ENCODE measurements at places on chromosomes 13 and 19.

DNA sequence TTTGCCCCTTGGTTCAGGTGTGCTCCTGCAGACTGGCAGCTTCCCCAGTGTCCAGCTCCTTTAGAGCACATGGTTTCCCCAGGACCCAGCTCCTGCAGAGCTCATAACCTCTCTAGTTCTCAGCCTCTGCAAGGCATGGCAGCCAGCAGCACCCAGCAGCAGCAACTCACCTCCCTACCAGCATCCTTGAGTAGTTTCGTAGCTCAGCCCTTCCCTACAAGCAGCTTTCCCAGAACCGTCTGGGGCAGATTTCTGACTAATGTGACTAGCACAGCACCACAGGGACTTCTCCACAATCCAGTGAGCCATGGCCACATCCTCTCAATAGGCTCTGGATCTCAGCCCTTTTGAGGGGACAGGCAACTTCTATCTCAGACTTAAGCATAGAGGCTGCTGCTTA lies 14.1 kb upstream of the METTL21C start:
- no peak overlapping the region for H3K4me3 ChIP-seq
- DNase-seq, result no peak
- no peaks in the 10 kb centered on the region for H3K27me3 ChIP-seq
- no peaks in the 10 kb centered on the region for H3K4me1 ChIP-seq
- no peaks in the 10 kb centered on the region for H3K36me3 ChIP-seq
- no peak overlapping the region for H3K27ac ChIP-seq

DNA sequence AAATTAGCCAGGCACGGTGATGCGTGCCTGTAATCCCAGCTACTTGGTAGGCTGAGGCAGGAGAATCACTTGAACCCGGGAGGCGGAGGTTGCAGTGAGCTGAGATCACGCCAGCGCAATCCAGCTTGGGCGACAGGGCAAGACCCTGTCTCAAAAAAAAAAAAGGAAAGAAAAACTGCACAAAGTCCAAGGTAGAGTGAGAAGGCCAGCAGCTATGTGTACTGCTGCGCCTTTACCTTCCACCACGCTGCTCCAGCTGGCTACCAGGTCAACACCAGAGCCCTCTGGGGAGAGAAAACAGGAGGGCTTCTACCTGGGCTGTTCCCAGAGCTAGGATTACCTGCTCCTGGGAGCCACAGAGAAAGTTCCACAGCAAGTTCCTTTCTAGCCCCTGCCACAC lies 3.2 kb downstream of the ELL start:
- DNase-seq, result no peak
- no peaks in the 10 kb centered on the region for H3K36me3 ChIP-seq
- peaks cover 53% of the 10 kb centered on the region for H3K4me1 ChIP-seq
- no peaks in the 10 kb centered on the region for H3K27me3 ChIP-seq
- peak overlapping the region; percentile 18 for H3K27ac ChIP-seq

GRCh38 chr13:64278493-64278892 lies 2862.8 kb upstream of the PCDH20 start:
- no peak overlapping the region for H3K27ac ChIP-seq
- H3K36me3 ChIP-seq, result no peaks in the 10 kb centered on the region
- H3K27me3 ChIP-seq, result no peaks in the 10 kb centered on the region

- H3K27ac ChIP-seq, result no peak overlapping the region
- H3K27me3 ChIP-seq, result no peaks in the 10 kb centered on the region
- H3K4me1 ChIP-seq, result no peaks in the 10 kb centered on the region
- peaks cover 27% of the 10 kb centered on the region for H3K36me3 ChIP-seq
- DNase-seq, result no peak
These were observed 12.8 kb upstream of the ZNF554 start for GRCh38 chr19:2806736-2807378.

GRCh38 chr13:21478881-21479808 lies 20.0 kb upstream of the ZDHHC20 start:
- DNase-seq, result no peak
- no peaks in the 10 kb centered on the region for H3K36me3 ChIP-seq
- no peaks in the 10 kb centered on the region for H3K27me3 ChIP-seq
- peaks cover 27% of the 10 kb centered on the region for H3K4me1 ChIP-seq
- H3K27ac ChIP-seq, result no peak overlapping the region

DNA sequence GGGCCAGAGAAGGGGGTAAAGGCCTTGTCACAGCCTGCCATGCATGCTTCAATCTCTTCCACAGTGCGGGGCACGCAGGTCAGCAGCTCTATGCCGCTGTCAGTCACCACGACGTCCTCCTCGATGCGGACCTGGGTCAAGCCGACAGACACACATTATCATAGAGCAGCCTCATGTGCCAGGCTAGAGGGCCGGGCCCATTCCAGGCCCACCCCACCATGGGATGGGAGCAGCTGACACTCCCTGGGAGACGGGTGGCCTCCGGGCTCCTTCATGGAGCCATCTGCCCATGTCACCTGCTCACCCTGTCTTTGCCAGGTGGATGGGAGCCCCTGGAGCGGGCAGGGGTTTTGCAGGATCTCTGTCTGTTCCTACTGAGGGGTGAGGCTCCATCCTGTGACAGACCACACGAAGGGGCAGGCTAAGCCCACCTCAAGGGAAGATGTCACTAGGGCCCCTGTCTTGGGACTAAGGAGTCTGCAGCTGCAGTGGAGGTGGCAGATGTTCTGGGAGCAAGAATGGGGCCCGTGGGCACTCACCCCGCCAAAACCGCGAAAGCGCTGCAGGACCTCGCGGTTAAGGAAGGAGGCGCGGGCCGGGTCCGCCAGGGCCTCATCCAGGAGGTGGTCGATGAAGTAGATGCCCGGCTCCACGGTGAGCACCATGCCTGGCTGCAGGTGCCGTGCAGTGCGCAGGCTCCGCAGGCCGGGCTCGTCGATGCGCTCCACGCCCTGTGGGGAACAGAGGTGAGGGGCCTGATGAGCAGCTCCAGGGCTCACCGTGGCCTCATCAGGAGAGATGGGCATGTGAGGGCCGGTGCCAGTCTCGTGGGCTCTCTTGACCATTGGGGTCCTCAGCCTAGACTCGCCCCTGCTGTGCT lies 14.1 kb downstream of the CEBPG start:
- H3K4me1 ChIP-seq, result peaks cover 69% of the 10 kb centered on the region
- DNase-seq, result no peak
- no peak overlapping the region for H3K27ac ChIP-seq
- H3K27me3 ChIP-seq, result no peaks in the 10 kb centered on the region

- no peak overlapping the region for H3K4me3 ChIP-seq
- H3K4me1 ChIP-seq, result peaks cover 3% of the 10 kb centered on the region
- peaks cover 30% of the 10 kb centered on the region for H3K27me3 ChIP-seq
- no peak for DNase-seq
- no peaks in the 10 kb centered on the region for H3K36me3 ChIP-seq
- H3K27ac ChIP-seq, result no peak overlapping the region
These were observed 2.2 kb upstream of the FCHO1 start for GRCh38 chr19:17748884-17749638.
